ENCODE measurements at places on chromosomes 6 and 20.

DNA sequence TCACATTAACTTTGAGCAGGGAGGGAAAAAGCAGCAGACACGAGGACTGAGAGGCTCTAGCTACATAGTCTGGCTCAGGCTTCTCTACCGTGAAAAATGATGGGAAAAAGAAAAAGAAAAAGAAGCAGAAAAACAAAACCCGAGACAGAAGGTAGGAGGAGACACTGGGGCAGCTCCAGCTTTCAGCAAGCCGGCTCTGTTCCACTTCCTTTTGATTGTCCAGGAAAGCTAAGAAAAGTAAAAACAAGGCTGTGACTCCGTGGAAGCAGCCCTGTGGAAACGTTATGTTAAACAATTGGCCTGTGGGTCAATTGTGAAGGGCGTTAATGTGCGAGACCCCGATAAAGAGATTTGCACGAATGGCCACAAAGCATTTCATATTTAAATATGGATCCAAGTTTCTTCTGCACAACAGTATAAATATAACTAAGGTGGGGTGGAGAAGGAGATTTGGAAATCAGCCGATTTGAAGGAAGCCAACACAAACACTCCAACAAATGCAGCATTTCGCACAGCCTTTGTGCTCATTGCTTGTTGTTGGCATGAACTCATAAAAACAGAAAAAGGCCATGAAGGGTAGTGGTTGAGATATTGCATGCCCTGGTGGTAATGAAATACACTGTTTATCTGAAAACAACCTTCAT, 236.9 kb upstream of the JAG1 start:
- peak; percentile 19 for DNase-seq

DNA sequence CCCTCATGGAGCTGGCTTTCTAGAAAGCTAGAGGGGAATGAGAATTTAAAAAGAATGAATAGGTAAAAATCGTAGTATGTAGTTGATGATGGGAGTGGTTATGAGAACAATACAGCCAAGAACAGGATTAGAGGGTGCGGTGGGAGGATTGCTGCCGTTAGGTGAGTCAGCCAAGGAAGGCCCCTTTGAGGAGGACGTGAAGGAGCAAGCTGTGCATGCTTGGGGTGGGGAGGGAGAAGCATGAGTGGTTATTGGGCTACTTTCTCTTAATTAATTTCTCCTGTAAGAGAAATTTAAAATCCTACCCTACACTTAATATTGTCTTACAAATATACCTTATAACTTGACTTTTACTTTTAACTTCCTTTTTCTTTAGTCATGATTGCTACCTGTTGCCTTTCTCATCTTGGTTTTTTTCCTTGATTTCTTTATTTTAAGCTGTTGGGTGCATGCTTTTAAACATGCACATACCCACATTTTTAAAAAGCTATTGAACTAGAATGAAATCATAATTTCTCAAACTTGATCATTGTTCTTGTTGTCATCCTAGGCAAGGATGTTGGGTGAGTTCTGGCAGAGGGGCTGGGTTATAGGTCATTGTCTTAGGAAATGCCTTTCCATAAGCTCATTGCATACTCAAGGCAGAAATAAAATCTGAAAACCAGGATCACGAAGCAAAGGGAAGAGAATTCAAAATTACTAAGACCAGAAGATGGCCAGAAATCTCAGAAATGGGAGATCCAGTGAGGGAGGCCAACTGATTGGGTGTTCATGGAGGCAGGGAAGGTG, 114.5 kb downstream of the TCP11 start:
- DNase-seq = peak; percentile 80

DNA sequence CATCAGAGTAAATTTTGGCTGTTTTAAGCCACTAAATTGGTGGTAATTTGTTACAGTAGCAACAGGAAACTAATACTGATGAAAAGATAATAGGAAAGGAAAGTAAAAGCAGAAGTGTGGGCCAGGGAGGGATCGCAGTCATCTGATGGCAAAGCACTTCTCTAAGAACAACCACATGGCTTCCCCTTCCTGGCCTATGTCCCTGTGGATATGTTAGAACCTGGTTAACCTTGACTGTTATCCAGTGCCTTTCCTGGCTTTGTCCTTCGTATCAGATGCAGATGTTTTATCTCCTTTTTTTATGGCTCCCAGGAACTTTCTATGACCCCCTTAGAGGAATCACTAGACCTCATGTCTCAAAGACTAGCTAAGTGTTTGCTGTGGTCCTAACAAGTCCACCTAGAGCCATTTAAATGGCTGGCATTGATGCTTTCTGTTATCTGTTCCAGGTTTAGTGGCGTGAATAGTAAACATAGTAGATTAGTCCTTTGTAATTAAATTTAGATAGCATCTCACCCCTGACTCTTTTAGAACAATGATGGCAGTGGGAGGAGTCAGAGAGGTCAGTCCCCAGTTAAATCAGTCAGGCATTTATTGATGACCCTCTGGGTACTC, 79.2 kb upstream of the PHACTR2 start:
- DNase-seq = no peak

DNA sequence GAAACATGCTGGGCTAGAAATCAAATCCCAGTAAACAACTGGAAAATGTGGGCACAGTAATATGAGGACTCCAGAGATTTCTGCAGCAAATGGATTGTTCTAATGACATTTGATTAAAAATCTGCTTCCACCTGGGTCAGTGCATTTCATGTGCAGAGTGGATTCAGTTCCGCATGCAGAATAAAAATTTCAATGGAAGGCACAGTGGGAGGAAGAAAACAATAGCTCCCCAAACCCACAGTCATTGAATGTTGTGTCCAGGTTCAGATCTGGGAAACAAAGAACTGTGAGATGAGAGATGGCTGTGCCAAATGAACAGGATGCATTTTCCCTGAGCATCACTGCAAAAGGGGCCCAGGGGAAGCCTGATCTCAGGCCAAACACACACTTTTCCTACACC, 403.1 kb downstream of the BTBD9 start:
- no peak for DNase-seq
